ENCODE measurements at places on chromosomes 11 and 22.

DNA sequence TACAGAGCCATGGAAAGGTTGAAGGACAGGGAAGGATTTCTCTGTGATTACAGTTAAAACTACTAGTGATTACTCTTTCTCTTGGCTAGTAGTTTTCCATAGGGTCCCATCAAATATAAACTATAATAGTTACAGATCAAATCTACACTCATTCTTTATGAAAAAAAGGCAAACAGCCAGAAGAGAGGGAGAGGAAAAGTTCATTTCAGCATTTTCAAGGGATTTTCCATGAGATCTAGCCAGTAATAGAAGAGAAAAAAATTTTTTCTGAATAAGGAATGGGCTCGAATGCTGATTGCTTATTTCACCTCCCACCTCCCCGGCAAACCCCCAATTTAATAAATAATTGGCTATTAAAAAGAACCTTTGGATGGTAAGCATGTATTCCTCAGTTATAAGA lies 74.8 kb upstream of the BLID start:
- DNase-seq = no peak

DNA sequence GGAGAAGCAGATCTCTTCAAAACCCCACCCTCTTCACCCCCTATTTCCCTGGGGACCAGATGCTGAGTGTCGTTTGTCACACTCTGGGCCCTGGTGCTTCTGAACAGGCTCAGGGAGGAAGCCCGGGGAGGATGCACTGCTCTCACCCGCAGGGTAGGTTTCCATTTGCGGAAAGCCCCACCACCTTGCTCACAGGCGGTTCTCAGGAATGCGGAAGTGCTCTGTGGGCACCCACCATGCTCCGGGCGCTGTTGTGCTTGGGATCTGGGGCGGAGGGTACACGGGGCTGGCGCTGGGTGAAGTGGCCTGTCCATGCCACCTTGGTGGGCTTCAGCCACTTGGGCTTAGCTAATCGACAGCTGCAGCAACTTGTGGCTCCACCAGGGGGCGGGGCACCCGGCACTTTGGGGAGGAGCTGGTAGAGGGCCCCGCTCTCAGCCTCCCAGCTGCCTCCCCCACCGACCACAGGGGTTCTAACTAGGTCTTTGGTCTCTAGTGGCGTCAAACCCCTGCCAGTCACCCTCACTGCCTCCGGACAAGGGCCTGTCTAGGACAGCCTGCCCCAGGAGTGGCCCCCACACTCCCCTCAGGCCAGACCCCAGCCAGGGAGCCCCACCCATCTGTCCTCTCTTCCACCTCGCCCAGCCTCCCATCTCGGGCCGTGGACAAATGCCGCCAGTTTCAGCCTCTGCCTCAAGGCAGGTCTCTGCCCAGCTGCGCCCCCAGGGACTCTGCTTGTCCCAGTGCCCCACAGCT lies 7.4 kb downstream of the NDUFV1 start:
- peak; percentile 79 for DNase-seq

DNA sequence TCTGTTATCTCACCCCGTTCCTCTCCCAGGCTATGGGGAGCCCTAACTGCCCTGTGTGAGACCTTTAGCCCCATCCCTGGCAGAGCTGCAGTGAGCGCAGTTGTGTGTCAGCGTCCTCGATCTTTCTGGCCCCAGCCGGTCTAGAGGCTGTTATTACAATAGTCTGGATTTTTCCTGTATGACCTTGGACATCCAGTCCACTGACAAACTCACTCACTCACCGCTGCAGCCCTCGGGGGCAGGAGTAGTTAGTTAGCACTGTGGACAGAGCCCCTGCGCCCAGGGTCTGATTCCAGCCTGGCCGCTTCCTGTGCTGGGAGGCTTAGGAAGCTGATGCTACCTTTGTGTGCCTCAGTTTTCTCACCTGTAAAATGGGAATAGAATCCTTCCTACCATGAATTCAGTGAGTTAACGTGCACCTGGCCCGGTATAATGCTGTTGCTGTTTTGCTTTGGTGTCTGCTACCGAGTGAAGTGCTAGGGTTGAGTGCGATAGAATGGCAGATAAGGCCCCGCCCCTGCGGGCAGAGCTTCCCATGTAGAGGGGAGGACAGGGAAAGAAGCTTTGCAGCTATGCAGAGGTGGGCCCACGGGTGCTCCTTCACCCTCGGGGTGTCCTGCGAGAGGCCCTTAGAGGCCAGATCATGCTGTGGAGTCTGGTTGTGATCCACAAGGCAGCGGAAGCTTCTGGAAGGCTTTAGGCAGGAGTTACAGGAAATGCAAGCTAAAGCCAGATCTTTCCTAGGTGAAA lies 3.0 kb downstream of the LRP5 start:
- no peak for DNase-seq

DNA sequence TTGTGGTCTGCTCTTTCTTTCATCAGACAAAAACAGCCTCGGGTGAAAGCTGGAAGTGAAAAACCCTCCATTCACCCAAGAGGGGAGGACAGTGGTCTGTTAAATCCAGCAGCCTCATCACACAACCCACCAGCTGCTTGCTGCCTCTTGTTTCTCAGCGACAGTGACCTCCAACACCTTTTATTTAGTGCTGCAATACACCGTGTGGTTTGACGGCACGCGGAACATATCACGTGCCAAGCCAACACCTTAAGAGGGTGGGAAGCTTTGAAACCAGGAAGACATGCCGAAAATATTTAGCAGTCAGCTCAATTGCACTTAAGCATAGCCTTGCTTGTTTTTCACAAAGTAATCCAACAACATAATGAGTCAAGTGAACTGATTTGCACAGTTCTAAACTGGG lies 39.8 kb upstream of the POGLUT3 start:
- DNase-seq = no peak

DNA sequence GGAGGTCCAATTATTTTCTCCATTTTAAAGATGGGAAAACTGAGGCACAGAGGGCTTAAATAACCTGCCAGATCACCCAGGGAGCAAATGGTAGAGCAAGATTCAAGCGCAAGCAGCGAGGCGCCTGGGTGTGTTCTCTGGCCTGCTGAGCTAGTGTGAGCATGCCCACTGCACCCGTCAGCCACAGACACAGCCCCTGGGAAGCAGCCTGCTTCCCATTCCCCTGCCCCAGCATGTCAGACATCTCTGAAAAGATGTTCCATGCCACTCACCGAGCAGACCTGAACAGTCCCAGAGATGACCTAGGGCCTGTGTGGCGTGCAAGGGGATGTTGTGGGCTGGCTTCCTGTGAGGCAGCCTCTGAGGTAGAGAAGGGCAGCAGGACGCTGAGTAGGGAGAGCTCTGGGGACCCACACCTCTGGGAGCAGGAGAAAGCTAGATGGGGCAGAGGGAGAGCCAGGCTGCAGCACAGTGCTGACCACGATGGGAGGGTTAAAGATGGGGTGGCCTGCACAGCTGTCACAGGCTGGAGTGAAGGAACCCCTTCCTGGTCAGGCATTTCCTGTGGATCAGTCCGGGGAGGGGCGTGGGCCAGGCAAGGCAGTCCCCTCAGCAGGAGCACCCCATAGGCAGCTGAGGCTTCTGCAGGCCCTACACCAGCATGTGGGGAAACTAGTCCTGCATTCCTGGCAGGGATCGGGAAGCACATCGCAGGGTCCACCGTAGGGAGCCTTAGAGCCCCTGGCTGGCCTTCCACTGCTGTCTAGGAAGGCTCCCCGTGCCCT lies 101.4 kb downstream of the GALNT18 start:
- DNase-seq = no peak

- no peak for DNase-seq
Observed at GRCh38 chr11:71934213-71934612, 5.4 kb downstream of the RNF121 start.

Measured in GM03348 (cell line).